ENCODE measurements at places on chromosomes 6 and 20.

GRCh38 chr6:38339914-38340313, 299.8 kb downstream of the BTBD9 start:
- DNase-seq: no peak

DNA sequence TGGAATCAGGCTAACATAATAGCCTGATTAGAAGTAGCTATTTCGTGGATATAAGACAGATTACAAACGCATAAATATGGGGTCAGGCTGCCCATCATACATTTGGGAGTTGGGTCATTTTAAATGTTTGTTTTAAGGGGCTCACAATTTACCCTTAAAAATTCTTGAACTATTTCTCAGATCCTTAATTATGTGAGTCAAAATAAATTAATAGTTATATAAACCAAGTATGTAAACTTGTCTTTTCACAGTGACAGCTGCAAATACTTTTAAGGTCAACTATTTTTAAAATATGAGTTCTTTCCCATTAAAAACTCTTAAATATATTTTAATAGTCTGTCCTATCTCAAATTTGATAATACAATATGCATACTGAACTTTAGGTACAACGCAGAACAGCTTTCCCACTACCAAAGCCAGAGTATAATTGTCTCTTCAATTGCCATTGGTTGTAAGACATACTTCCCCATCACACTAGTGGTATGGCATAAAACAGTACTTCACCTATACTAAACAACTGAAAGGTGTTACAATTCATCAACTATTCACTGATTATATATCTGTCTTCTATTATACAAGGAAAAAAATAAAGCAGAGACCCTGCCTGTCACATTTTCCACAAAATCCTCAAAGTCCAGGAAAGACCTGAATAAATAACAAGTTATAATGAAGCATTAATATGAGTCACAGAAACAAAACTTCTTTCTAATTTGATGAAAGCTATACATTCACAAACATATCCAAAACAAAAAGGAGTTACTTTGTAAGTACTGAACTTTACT, 80.8 kb upstream of the COL21A1 start:
- no peak for DNase-seq

DNA sequence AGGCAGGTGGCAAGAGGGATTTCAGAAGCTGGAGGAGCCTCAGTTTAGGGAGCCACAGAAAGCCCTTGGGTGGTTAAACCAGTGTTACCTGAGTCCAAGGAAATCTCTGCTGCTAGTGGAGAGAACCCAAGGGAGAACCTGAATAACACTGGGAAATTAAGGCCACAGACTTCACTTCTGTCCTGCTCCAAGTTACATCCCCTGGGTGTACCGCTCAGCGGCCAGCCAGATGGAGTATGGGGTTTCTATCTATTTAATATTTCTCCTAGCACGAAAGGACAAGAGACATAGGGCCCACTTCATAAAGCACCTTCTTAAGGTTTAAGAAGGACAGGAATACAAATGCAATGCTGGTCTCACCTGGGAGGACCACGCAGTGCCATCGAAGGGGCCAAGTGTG, 5.8 kb upstream of the CNKSR3 start:
- DNase-seq: no peak

DNA sequence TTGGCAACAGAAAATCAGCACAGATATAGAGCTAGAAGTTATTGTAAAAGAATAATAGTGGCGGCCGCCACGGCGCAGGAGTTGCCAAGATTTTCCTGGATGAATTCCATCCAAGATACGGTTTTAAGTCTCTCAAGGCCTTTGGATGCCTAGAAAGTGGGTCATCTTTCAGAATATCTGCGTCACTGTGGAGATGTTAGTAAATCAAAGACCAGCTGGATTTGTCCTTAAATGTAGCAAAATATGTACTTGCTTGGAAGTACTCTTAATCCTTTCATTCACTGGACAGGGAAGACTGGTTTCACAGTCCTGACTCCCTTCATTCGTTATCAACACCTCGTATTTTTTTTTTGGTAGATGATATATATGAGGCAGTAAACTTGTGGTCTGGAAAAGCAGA, 83.0 kb downstream of the SLC22A3 start:
- no peak for DNase-seq

DNA sequence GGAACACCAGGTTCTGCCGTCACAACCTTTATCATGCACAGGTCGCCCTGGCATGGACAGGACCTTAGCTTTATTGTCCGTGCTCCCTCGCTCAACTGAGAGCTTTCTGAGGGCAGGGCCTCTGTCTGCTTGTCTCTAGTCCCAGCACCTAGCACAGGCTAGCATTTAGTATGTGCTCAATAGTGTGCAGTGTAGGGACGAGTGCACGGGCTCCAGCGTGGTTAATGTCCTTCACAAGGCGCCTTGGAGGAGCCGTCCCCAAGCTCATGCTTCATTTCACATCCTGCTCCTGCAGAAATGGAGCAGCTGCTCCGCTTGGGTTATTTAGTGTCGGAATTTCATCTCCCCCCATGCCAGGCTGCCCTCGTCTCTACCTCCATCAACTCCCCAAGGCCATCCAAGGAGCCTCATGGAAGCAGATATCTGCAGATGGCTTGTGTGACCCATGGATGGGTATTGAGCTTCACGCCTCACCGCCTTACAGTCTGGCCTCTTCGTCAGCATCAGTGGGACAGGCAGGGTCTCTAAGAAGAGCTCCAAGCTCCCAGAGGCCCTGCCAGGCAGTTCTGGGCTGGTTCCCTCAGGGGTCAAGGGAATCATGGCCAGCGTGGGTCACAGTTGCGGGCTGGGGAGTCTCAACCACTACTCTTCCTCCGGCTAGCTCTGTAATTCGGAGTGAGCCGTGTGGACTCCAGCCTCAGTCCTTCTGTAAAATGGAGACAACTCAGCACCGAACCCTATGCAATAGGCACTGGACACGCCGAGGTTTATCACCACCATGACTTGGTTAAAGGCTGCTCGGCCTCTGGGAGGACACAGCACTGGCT, 60.8 kb upstream of the APCDD1L start:
- no peak for DNase-seq

DNA sequence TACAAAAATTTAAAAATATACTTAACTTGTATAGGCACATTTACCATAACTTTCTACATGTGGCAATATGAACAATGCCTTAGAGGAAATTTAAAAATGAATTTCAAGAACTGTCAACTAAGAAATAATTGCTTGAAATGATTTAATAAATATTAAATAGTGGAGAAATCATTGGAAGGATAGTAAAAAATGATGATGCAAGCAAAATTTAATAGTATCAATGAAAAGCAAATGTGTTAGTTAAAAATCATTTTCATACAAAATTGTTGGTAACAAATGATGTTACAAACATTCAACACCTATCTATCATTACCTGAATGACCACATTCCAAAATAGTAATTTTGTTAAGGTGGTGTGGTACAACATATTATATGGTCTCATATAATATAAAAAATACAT, 331.0 kb downstream of the HAO1 start:
- no peak for DNase-seq

GRCh38 chr20:52103913-52104545, 87.5 kb downstream of the ZFP64 start:
- DNase-seq: no peak

DNA sequence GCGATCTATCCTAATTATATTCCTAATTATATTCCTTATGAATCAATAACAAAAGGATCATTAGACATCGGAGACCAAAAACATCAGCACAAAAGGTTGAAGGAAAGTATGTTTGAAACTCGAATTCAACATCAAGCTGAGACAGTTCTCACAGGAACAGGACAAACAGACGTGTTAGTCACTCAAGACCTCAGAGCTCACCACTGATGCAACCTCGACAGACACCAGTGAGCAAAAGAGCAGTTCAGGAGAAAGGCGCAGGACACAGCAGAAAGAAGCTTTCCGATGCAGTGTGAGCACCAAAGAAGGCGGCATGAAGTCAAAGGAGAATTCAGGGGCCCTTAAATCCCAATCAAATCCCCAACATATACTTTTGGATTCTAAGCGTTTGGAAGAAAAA, 6.3 kb upstream of the RAMACL start:
- DNase-seq: no peak

GRCh38 chr20:38812709-38813573, 7.4 kb downstream of the PPP1R16B start:
- no peak for DNase-seq

DNA sequence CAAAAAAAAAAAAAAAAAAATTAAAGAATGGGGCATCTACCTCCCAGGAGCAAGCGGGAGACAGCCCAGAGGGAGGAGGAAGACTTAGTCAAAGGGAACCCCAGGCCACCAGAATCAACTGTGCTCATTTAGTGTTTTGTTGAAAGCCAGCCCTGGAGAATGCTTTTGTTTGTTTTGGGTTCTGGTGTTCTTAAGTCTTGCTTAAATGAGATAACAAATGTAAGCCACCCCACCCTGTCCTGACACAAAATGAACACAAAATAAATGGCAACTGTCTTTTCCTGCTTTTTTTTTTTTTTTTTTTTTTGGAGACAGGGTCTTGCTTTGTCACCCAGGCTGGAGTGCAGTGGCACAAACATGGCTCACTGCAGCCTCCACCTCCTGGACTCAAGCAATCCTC, 165.0 kb upstream of the JARID2 start:
- no peak for DNase-seq

DNA sequence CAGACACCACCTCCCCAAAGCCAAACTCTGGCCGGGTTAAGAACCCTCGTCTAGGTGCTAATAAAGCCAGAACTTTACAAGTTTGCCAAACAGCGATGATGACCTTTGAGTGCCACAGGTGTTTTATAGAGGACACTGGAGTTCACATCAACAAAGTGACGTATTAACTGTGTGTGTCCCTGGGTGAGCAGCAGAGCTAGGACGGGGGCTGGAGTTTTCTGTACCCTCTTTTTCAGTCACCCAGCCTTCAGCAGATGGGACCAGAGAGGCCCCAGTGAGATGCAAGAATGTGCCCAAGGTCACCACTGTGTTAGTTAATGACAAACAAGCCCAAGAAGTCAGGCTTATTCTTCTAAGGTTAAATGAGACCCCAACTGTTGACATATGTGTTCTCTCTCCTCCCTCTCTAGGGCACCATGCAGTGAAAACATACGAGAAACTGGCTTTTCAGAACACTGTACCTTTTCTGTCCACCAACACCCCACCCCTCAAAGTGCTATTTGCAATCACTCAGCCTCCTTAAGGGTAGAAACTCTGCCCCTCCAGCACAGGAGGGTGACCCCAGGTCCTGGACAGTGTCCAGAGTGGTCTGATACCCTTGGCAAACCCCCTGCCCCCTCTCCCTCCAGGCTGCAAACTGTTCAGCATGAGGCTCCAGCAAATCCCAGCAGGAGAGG, 5.2 kb downstream of the SDC4 start:
- DNase-seq: no peak

DNA sequence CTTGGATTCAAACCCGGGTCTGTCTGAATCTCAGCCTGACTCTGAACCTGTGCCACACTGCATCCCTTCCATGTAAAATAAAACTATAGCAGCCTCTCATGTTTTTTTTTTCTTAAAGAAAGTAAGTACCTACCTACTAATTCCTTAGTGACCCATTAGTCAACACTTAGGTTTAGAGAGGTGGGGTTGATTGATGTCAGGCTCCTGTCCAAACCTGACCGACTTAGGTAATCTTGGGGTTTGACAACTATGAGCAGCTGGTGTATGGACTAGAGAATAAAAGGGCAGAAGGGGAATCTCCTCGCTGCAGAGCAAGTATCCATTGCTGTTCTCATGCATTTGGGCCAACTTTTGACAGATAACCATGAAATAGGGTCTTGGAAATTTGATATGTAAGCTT, 6.5 kb downstream of the NKAIN2 start:
- DNase-seq: no peak

DNA sequence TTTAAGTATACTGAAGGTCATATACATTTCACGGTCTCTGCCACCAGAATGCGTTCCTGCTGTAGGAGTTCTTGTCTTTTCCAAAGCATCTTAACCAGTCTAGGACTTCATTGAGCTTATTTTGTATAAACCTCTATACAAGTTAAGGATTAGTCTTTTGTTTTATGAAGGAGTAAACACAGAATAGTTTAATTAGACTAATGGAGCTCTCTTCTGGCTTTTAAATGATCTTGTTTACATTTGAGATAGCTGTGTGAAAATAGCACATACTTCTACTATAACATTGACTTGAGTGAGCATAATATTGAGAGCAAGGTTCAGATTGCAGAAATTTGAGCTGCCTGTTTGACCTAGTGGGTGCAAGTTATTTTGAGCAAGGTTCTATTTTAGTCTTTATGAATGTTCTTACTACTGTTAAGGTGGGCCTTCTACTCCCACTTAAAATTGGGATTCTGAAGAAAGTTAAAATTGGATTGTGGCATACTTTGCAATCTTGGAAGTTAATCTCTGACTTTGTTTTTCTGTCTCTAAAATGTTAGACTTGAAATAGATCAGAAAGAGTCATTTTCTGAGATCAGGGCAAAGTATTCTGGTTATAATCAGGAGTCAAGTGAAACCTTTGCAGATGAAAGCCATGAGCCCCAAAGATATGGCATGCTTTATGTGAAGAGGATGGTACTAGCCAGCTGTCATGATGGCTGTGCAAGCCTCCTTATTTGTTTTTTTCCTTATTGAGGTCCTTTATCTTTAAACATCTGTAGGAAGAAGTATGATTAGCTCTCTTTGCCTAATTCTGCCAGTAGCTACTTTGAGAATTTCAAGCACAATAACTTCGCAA, 41.8 kb downstream of the RPRD1B start:
- no peak for DNase-seq
